GM19239 (cell line): ENCODE measurements at places on chromosomes 6 and 20.

- DNase-seq = no peak
Measured at GRCh38 chr6:132931936-132932514, 117.7 kb downstream of the RPS12 start.

DNA sequence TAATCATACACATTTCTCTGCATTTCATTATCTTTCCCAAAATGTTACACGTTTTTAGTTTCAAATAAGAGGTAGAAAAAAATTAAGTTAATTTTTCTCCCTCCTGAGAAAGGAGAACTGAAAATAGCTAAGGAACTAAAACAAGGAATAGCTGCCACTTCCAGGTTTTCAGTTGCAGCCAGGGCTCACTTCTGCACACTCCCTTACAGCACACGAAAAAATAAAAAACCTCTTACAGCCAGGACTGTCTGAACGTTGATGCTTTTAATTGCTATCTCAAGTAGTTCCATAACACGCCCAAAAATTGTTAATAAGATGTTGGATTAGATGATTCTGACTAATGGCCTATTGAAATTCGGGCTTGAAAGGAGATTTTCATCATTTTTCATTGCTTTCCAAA is 153.7 kb upstream of the THBS2 start:
- DNase-seq = no peak

DNA sequence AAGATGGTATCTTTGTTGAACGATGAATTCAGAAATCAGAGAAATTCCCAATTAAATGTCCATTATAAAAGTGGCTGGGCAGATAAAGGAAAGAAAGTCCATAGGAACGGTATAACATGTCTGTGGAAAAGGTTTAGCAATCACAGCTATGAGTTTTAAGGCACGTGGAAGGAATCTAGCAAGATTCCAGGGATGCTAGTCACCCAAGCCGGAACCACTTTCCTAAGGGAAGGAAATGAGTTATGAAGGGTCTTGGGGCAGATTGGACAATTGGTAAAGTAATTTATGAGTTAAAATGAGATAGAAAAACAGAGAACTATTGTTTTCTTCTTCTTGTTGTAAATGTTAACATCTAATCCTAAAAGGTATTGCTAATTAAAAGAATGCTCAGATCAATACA is 384.8 kb downstream of the ADGRB3 start:
- no peak for DNase-seq

DNA sequence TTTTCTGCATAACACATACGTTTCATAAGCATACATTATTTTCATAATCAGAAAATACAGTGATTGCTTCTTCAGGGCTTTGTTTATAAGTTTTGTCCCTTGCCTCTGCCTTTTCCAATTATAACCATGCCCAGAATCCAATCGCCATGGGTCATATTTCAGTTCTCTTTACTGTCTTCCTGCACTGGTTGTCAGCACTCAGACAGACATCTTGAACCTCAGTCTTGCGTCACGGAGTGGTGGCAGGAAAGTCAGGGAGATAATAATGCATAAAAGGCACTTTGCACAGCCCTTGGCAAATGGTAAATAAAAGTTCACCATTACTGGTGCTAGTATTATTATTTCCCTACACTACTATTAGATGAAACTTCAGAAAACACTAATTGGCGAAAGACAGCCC is 7.2 kb downstream of the KIF16B start:
- no peak for DNase-seq

DNA sequence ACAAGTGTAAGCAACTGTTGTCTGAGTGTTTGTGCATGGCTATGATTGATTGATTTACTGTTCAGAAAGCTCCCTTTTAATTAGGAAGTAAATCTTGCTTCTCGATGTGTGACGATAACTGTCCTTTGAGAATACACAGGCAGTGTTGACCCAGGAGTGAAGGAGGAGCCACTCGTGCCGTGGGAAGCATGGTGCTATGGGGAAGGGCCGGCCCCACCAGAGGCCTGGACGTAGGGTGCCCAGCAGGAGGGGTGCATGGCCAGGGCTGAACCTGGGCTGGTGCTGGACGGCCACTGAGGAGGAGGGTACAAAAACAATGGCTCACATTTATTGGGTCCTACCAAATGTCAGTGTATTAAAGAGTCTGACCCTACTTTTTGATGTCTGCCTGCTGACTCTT is 60.7 kb downstream of the ANKRD60 start:
- DNase-seq = no peak

DNA sequence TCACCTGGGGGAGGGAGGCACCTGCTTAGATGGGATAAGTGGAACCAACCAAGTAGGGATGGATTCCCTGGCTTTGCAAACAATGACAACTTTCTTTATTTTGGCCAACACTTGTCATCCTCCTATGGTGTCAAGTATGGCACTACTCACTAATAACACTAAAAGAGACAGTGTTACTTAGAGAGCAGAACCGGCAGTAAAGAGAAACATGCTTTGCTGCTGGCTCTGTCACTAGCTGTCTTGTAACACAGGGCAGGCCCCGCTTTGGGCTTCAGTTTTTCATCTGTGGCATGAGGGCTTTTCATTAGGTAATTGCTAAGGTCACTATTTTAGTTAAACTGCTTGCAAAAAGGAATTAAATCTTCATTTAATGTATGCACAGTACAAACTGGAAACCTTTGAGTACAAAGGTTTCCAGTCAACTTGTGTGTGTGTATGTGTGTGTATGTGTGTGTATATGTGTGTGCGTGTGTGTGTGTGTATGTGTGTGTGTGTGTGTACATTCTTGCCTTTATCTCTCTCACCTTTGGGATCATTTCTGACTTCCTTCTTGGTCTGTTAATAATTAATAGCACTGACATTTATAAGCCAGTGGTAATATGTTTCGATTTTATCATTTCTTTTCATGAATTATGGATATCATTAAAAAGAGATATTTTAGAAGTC is 64.7 kb downstream of the BTBD3 start:
- no peak for DNase-seq

DNA sequence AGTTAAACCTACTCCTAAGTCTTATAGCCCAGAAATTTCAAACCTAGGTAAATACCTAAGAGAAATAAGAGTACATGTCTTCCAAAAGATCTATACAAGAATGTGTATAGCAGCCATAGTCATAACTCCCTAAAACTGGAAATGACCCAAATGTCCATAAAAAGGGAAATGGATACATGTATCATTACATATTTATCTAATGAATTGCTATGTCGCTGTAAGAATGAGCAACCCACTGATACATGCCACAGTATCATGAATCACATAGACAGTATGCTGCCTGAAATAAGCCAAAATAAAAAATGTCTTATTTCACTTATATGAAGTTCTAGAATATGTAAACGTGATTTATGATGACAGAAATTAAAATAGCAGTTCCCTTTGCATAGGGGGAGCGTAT is 679.5 kb downstream of the MAFB start:
- DNase-seq = no peak

- peak; percentile 36 for DNase-seq
Measured at GRCh38 chr6:16419636-16420336, 181.4 kb downstream of the GMPR start.

DNA sequence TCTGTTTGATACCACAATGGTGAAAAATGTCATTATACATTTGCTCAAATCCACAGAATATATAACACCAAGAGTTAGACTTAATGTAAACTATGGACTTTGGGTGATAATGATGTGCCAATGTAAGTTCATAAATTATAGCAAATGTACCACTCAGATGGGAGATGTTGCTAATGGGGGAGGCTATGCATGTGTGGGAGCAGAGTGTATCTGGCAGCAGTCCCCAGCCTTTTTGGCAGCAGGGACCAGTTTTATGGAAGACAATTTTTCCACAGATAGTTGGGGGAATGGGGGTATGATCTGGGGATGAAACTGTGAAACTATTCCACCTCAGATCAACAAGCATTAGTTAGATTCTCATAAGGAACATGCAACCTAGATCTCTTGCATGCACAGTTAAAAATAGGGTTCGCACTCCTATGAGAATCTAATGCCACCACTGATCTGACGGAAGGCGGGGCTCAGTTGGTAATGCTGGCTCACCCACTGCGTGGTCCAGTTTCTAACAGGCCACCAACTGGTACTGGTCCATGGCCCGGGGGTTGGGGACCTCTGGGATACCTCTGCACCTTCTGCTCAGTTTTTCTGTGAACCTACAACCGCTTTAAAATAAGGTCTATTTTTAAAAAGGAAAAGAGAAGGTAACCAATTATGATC is 8.0 kb downstream of the HLA-DQA1 start:
- no peak for DNase-seq

- no peak for DNase-seq
Measured at GRCh38 chr6:4010689-4011090, 68.2 kb downstream of the FAM217A start.

DNA sequence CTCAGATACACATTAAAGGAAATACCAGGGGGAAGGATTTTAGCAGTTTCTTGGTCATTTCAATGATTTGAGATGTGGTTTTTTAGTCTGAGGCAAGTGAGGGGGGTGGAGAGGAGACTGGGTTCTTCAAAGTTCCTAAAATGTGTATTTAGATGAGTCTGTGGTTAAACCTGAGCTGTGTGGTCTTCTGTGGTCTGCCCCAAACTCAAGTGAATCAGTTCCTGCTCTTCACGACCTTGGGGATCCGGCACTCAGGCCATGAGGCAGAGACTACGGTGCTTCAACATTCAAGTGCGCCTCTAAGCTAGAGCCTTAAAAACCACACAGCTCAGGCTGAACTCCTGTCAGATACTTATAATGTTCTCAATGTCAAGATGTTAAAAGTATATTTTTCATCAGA is 406.7 kb downstream of the LMBRD1 start:
- DNase-seq = no peak

DNA sequence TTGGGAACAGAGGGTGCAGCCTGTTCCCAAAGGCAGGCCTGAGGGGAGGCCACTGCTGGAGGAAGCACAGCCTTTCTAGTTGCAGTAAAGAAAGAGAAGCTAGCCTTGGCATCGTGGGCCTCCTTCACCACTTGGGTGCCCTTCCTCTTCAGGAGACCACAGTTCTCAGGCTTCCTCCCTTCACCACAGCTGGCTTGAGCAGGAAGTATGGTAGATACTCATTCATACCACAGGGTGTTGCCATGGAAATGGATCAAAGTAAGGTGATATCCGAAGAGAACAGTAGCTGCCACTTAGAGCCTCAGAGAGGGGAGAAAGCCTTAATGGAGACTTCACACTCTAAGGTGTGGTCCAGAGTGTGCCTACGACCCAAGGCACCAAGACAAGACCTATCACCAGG is 120.4 kb upstream of the RIPOR2 start:
- DNase-seq = peak; percentile 40

- no peak for DNase-seq
Measured at GRCh38 chr20:53664121-53664520, 70.5 kb upstream of the ZNF217 start.

- no peak for DNase-seq
Measured at GRCh38 chr6:3222506-3223038, 4.9 kb downstream of the TUBB2B start.

DNA sequence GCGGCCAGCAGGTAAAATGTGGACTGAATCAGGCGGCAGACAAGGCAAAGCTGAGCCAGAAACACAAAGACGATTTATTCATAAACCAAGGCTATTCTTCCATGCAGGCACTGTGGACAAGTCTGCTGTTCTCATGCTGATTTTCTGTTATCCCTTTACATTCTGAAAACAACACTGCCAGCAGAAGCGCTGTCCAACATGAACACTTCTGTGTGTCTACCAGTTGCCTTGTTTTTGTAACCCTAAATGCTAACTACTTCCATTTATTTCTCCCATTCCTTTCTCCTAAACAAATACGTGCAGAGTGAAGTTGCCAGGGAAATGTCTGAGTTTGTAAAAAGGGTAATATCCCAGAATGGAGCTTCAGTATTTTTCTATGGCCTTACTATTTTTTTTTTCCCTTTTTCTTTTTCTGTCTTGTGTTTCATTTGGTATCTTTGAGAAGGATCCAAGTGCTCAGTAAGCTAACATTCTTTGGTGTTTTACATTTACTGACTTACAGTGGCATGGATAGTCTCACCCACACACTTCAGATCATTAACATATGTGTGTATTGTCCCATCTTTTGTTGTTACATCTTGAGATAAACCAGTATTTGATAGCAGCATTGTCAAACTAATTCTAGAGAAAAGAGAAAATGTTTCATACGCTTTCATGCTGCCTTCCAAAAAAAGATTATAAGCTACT is 1308.9 kb upstream of the MAP3K7 start:
- no peak for DNase-seq

- DNase-seq = peak; percentile 9
Measured at GRCh38 chr6:38495922-38496635, 143.7 kb downstream of the BTBD9 start.

- no peak for DNase-seq
Measured at GRCh38 chr20:50048420-50049166, 64.4 kb downstream of the UBE2V1 start.

DNA sequence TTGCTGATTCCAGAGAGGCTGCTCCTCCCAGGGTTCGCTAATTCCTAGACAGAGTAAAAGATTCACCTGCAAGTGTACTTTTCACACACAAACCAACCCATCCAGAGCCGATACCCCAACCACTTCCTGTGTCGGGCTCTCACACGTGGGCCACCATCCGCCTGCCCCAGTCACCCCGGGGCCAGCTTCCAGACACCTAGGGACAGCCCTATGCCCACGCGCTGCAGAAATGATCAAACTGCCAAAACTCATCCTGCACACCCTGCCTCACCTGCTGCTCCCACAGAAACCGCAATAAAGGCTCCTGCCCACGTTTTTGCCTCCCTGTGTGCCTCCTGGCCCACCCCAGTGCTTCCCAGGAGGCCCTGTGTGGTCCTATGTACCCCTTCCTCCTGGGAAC is 59.5 kb downstream of the PSMG4 start:
- no peak for DNase-seq

GRCh38 chr20:60453388-60454246 is 495.4 kb downstream of the CDH26 start:
- DNase-seq = no peak

GRCh38 chr6:50591135-50591534 is 122.2 kb upstream of the TFAP2D start:
- no peak for DNase-seq

GRCh38 chr6:130393306-130393705 is 27.5 kb downstream of the TMEM200A start:
- DNase-seq = no peak
